ENCODE measurements at places on chromosomes 12 and 14.

GRCh38 chr14:94542811-94543440 lies 18.3 kb upstream of the SERPINA4 start:
- DNase-seq, result no peak

GRCh38 chr12:43214166-43214565 lies 337.8 kb downstream of the ADAMTS20 start:
- no peak for DNase-seq

DNA sequence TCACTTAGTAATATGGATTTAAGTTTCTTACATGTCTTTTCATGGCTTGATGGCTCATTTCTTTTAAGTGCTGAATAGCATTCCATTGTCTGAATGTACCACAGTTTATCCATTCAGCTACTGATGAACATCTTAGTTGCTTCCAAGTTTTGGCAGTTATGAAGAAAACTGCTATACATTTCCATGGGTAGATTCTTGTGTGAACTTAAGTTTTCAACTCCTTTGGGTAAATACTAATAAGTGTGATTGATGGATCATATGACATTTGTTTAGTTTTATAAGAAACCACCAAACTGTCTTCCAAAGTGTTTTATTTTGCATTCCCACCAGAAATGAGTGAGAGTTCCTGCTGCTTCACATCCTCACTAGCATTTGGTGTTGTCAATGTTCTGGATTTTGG lies 119.2 kb downstream of the NAV3 start:
- DNase-seq, result no peak

- DNase-seq, result no peak
Observed at GRCh38 chr14:75542588-75543091, 20.4 kb downstream of the BATF start.

DNA sequence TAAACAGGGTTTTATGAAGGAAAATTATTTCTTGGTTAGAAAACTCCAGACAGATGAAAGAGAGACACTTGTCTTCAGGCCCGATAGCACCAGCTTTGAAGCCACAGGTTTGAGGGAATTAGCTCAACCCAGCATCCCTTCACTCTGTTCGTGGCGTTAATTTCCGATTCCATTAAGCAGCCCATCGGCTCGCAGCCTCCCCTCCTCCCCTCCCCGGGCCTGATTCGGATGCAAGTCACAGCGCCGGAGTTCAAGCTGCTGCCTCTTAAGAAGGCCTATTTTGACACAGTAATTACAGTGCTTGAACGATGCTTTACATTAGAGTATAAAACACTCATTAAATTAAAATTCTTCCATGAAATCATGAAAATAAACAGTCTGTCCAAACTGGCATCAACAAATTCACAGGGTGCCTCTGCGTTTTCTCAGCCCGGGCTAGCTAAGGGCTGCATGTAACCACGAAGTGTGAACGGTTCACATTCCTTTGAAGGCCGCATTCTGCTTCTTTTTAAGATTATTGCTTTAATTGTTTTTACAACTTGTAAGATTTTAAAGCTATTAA lies 145.8 kb downstream of the DICER1 start:
- DNase-seq, result peak; percentile 87

- no peak for DNase-seq
Observed at GRCh38 chr12:6205144-6205539, 4.9 kb downstream of the CD9 start.

DNA sequence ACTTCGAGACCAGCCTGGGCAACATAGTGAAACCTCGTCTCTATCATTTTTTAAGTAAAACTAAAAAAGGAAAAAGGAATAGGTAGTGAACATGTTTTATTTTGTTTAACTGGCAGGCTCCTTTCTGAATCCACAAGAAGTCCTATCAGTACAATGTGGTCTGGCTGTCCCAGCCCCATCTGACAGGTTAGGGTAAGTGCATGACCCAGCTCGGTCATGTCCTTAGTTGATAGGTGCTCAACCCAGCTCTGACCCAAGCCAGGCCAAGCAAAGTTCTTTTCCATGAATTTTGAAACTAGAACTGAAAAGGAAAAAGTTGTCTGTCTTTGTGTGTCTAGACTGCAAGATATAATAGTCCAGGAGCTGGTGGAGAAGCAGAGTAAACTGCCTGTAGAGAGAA lies 4.7 kb upstream of the NRDE2 start:
- DNase-seq, result no peak

DNA sequence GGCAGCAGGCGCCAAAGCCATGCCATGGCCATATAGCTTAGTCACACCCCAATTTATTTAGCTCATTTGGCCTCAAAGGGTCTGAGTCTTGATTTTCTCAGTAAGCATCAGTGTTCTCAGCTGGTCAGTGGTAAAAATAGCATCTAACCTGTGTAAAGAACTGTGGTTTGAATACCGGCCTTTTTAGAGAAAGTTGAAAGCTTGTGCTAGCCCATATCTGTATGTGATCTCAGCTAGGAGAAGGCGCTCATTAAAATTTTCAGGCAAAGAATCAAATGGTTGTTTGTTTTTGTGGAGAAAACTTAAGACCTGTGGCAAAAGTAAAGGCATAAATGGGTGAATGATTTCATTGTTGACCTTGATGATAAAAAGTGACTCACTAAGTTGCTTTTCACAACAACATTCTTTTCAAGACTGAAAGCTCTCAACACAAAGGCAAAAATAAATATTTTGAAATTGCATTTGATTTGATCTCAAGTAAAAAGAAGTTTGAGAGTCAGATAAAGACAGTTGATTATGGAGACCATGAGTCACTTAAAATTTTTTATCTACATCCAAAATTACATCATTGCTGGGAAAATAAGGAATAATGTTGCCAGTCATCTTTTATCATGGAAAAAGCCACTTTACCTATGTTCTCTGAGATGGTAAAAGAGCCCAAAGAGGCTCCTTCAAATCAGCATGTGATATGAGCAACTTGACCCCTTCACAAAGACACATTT lies 128.5 kb upstream of the RGS6 start:
- DNase-seq, result no peak

DNA sequence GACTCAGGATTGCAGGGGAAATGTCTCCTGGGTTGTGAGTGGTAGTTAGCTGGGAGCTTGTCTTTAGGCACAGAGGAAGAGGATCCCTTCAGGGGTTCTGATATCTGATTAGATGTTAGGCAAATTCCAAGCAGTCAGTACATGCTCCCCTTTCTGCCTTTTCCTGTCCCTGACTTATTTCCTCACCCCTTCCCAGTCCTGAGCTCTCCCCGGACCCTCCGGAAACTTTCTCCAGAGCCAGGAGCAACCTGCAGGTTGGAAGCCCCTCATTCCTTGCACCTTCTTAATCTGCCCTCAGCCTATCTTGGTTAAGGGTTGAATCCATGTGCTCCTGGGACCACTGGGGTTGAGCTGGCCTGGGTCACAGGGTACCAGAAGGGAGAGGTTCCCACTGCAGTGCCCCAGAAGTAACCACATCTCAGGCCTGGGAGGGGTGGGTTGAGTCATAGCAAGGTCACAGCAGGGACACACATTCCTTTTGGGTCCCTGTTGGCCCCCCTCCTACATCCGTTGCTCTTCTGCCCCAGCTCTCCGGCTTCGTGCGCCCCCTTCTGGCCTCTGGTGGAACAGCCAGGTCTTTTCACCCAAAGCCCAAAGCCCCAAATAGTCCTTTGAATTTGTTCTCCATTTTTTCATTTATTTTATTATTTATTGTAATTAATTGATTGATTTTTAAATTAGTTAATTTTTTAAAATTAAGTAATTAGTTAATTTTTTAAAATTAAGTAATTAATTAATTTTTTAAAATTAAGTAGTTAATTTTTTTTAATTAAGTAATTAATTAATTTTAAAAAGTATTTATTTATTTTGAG lies 1.8 kb downstream of the IGFBP6 start:
- peak; percentile 37 for DNase-seq

- DNase-seq, result no peak
Observed at GRCh38 chr14:25836636-25837035, 761.2 kb downstream of the NOVA1 start.

GRCh38 chr14:94702629-94703028 lies 67.3 kb downstream of the GSC start:
- no peak for DNase-seq

DNA sequence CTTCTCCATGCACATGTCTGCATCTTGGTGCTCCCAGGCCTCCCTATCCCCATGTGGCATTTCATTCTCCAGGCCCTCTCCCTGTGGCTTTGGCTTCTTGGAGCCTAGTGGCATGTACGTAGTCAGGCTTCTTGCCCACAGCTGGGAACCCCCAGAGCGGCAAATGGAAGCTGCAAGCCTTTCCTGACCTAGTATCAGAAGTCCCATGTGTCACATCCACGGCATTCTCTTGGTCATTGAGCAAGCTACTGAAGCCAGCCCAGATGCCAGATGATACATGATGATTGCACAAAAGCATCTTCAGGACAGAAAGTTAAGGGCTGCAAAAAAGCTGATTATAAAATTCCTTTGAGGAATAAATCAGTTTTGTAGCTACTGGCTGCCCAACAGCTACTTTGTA lies 154.9 kb downstream of the PELI2 start:
- DNase-seq, result no peak

GRCh38 chr12:4281173-4281654 lies 7.7 kb downstream of the CCND2 start:
- DNase-seq, result no peak

DNA sequence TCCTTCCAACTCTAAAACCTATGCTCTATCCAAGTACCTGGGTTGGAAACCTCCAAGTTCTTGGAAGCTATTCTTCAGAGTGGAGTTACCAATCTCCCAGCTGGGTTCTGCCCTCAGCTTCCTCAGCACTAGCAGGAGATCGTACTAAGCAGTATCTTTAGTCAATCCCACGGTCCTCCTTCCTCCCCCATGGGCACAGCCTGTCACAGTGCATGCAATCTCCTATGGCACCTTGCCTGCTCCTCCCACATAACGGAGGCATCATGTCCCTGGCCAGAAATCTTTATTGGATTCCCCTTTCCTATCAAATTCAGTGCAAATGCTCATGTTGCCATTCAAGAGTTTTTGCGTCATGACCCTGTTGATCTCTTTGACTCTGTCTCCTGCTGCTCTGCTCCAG lies 5.4 kb upstream of the LPAR5 start:
- no peak for DNase-seq

DNA sequence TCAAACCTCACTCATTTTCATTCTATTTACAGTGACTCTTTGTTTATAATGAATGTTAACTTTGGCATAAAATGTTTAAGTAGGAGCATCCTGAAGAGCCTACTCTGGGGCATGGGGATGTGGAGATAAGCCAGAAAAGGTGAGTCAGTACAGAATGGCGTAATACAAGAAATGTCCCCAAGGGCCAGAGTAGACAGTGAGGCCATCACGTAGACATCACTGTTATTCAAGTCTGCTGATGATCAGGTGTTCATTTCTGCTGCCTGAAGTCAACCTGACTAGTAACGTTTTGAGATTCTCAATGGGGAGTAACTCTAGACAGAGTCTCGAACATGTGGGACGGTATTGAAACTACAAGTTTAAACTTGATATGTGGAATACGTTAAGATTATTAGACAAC lies 47.6 kb upstream of the PKP2 start:
- DNase-seq, result no peak

DNA sequence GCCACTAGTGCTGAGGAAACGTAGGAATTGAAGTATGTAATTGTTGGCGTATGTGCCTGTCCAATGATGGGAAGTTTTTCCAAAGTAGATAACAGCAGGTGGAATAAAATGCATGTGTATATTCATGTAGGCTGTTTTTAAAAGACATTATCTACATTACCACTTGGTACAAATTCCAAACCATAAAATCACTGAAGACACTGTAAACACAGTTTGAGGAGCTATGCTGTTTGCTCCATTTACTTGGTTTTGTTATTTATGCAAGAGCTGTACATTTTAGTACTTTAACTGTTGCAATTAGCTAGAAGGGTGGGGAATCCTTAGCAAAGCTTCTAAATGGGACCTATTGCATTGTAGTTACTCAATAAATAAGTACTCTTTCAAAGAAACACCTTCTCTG lies 274.5 kb upstream of the DIO2 start:
- DNase-seq, result no peak

GRCh38 chr14:93716002-93716745 lies 72.1 kb downstream of the PRIMA1 start:
- no peak for DNase-seq

DNA sequence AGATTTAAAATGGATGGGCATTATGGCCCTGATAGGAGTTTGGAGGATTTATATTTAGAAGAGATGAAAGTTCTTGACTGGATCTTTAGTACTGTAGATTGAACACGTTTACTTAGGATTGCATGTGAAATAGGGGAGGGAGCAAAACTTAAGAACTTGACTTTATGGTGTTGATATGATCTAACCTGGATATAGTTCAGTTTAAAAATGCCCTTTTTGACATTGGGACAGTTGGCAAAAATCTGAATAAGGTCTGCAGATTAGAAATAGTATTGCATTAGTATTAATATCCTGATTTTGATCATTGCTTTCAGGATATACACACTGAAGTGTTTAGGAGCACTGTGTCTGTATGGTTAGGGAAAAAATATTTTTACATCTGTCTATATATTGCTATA lies 9.6 kb downstream of the TMBIM6 start:
- no peak for DNase-seq

- no peak for DNase-seq
Observed at GRCh38 chr12:1246637-1247036, 255.6 kb downstream of the ERC1 start.

DNA sequence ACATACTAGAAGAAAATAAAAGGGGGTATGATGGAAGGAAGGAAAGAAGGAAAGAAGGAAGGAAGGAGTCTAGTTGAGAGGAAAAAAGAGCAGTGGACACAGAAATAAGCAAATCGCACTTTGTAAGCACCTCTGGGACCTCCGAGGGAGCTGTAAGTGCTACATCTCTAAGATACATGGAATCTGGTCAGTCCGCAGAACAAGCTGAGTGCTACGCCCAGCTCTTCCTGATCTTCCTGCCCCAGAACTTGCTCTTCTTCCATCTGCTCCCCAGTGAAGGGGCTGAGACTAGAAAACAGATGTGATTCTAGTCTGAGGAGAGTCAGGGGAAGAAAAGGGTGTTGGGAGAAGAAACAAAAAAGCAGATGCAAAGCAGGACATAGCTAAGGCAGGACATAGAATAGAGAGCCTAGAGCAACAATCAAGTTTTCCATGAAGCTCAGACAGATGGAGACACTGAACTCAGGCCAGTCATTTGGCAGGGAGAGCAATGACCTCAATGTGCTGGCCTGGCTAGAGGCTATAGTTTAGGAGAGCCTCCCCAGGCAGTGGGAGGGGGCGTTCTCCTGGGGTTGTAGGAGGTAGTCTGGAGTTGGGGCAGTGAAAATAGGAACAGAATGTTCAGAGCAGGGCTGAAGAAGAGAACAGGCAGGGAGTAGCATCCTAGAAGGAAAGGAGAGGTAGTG lies 1.7 kb upstream of the MFAP5 start:
- DNase-seq, result no peak

DNA sequence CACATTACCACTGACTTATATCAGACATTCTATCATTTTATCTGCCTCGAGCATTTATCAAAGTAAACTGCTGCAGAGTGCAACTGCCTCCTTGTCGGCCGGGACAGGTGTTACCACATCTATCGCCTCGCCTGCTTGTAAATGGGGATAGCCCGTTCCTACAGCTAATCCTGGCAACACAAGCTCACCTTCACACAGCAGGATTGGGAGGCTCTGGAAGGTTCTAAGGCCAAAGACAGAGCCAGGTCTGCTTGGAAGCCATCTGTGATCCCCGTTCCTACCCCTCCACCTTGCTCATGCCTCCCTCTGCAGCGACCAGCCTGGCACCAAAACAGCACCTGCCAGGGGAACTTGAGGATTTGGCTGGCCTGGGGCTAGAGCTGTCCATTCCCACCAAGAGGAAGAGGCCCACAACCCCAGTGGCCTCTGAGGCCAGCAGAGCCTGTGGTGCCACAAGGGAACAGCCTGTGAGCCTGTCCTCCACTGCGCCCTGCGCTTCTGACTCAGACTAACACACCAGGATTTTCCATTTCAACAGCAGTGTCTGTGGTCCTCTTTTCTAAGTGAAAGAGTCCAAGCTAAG lies 114.8 kb upstream of the DIO3 start:
- DNase-seq, result no peak

- peak; percentile 54 for DNase-seq
Observed at GRCh38 chr12:121581686-121582429, 1.0 kb upstream of the KDM2B start.
